H4 (cell line): ENCODE measurements at places on chromosomes 5 and 9. TPM values are rescaled to one million over a fixed set of nuclear protein-coding genes. Genes with fewer than 3 reads are reported as not detected.
A peak's percentile ranks its signal among the peaks of the same experiment; 100 is the strongest.

PCDHB5 gene
- 1.0 and 1.2 TPM in 2 replicates for total RNA-seq

FIBCD1 gene
- total RNA-seq = 5.3 and 7.5 TPM in 2 replicates

TAF11L9 gene
- not detected in 2 replicates for total RNA-seq

DRD1 gene
- total RNA-seq = 0.25 and 0.29 TPM in 2 replicates

ANKDD1B gene
- total RNA-seq = not detected in 2 replicates

C5orf63 gene
- total RNA-seq = not detected in 2 replicates

DNA sequence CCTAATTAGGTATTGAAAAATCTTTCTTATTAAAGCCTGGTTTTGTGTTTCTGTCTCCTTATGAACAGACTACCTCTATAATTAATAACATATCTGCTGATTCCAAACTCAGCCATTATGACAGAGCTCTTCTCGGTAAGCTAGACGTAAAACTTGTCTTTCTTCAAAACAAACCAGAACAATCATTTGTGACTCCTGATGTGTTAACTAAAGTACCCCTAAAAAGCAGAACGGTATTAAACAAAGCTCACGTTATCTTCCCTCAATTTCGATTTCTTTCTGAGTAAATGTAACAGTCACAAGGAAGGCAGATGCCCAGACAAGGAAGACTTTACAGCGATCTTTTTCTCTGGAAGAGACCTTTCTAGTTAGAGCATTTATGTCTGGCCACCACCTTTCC is 1.8 kb downstream of the SEMA5A start:
- DNase-seq = no peak

DNA sequence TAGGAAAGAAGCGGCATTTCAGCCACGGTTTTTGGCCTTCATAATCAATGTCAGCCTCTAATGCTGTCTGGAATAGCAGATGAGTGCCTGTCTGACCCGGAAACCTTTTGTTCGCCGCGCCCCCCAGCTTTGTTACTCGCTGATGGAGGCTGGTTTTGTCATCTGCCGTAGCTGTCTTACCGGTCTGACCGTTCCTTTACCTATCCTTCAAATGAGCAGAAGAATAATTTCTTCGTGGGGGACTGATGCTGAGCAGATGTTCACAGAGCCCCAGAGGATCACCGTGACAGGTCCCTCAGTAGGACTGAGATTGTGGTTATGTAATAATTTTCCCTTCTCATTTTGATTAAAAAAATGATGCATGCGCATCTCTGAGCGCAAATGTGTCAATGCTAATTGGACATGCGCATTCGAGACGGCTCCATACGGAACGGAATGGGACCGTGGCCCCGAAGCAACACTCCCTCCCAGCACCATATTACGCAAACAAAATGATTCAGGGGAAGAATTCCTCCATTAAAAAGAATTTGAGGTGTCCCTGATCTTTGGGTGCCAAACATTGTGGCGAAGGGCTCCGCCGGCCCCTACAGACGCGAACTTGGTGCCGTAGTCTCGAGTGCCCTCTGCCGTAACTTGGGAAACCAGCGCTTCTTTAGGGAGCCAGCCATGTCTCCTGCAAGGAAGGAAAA is 27.6 kb downstream of the TLX3 start:
- peak; percentile 39 for DNase-seq

DNA sequence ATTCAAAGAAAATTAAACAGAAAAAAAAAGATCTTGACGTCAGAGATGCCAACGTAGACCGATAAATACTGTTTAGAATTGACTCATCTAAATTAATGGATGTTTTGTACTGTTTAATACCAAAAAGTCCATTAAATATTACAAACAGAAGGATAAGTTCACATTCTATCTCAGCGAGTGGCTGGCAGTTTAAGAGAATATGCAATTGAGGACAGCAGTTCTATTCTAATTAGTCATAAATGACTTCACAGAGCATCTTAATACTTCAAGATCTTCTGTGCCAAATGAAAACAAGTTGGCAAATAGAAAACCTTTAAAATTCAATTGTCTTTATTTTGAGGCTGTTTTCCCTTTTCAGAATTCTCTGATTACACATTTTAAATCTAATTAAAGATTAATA is 326.6 kb upstream of the NREP start:
- no peak for DNase-seq

DNA sequence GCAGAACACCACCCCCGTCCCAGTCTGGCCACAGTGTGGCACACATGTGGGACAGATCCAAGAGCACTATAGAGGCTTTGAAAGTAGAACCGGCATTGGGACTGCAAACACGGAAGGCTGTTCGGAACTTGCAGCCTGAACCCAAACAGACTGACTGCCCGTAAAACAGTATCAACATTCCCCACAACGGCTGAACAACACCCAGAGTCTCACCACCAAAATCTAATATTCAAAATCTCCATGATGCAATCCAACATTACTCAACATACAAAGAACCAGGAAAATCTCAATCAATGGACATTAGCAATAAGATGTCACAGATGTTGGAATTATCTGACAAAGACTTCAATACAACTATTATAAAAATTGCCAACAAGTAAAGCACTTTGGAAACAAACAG is 82.3 kb downstream of the ROR2 start:
- DNase-seq = no peak

DNA sequence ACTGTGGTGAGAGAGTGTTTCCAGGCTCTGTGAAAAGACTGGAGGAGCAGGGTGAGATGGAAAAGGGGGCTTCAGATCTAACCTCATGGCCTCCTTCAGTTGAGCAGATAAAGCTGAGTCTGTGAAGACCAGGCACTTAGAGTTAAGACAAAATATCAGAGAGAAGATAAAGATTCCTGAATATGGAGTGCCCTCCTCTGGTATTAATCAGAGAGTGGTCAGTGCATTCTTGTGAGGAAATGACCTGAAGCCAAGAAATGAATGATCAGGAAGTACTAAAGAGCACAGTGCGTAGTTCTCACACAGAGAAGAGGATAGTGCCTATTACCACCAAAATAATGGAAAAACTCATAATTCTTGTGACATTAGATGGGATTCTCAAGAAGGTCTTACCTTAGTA is 1417.0 kb upstream of the ACO1 start:
- DNase-seq = peak; percentile 6
